ENCODE measurements at places on chromosomes 1 and 21.

GRCh38 chr21:44805226-44805625 lies 3.6 kb upstream of the UBE2G2 start:
- DNase-seq: no peak

DNA sequence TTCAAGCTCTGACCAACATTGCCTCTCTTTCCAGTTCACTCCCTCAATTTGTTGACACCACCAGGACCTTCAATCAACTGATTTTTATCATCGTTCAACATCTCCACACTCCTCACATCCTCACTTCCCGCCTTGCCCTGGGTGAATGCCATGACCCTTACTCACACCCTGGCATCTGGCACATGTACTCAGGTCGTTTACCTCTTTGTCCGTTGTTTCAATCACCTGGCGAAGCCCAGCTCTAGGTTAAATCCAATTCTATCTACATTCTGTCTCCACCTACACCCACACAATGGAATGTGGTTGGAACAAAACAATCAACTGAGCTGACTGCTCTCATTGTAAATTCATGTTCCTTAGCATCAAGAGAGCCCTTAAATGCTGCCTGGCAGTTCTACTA lies 24.2 kb upstream of the TBX15 start:
- DNase-seq: no peak

DNA sequence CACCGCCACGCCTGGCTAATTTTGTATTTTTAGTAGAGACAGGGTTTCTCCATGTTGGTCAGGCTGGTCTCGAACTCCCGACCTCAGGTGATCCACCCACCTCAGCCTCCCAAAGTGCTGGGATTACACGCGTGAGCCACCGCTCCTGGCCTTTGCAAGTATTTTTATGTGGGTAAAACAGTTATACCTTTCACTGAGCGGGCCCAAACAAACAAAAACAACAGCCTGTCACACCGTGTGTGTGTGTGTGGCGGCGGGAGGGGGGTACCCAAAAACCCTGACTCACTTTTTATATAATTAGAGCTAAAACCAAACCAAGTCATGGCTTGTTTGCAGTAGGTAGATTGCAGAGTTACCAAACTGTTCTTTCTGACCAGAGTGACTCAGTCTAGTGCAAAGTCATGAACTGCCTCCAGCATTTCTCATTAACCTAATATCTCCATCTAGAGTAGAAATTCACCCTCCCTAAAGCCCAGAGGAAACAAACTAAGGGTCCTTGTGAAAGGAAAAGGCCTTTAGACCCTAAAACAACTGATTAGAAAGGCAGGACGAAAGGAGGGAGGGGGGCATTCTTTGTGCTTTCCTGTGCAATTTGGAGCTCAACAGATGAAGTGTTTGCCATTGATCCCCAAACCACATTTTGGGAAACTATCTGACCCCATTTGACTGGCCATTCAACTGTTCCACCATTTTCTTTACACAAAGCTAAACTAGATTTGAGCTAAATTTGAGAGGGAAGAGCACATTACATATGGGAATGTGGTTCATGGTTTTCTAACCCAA lies 181.0 kb downstream of the DHRS3 start:
- no peak for DNase-seq

- peak; percentile 25 for DNase-seq
Measured at GRCh38 chr1:15584489-15585363, at the start of gene AGMAT. AGMAT (minus strand) TSS chr1:15585051; CDS start chr1:15584967, 84 bp downstream.

- no peak for DNase-seq
Measured at GRCh38 chr1:229025576-229025975, 245.3 kb upstream of the RAB4A start.

DNA sequence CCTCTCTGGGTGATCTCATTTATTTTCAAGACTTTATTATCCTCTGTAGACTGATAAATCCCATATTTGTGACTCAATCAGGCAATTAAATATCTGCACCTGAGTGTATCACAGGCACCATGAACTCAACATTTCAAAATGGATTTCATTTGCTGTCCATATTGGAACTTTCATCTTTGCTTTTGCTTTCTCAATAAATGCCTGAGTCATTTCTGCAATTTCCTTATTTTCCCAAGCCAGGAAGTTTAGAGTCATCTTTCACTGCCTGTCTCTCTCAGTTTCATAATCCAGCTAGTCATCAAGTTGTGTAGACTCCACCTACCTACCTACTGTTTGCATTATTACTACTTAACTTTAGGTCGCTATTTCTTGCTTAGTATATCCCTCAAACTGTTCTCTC lies 540.9 kb downstream of the LMO4 start:
- no peak for DNase-seq

- no peak for DNase-seq
Measured at GRCh38 chr21:45767071-45768006, 123.8 kb downstream of the PCBP3 start.

GRCh38 chr1:155091071-155092051 lies 12.7 kb downstream of the EFNA3 start:
- DNase-seq: peak; percentile 71

Measured in NCI-H1092 treated with DMSO at 0.1 percent for 48 hours (cell line).